Activated T-cell treated with anti-CD3 and anti-CD28 coated beads, Interleukin-2, amount 50 U/mL, for 72 hours (primary cell): ENCODE measurements at places on chromosomes 16 and 17. TPM values are rescaled to one million over a fixed set of nuclear protein-coding genes. Genes with fewer than 3 reads are reported as not detected.

Gene CYB5D1
- total RNA-seq: 10.2 TPM

Gene HSD17B1
- total RNA-seq: 1.8 TPM

Gene HSD11B2
- 0.53 TPM for total RNA-seq

Gene KLHL10
- total RNA-seq: 0.36 TPM

Gene DHRS7C
- total RNA-seq: not detected

Gene GPR179
- 0.09 TPM for total RNA-seq

Gene NHERF2
- 3.0 TPM for total RNA-seq

Gene PRSS36
- 0.19 TPM for total RNA-seq

Gene NECAB2
- total RNA-seq: not detected

Gene PITPNM3
- 0.70 TPM for total RNA-seq

Gene SKAP1
- 96.6 TPM for total RNA-seq

Gene KRT12
- total RNA-seq: not detected

Gene CRHR1
- total RNA-seq: not detected

Gene TBC1D3B
- 21.4 TPM for total RNA-seq

Gene SYCE1L
- total RNA-seq: 4.3 TPM

Gene ZNF232
- total RNA-seq: 10.4 TPM

Gene CD300A
- total RNA-seq: 3.9 TPM
